Hematopoietic multipotent progenitor cell (in vitro differentiated cells): ENCODE measurements at places on chromosomes 1 and 21.

GRCh38 chr1:69639159-69639558, 71.4 kb downstream of the LRRC7 start:
- no peak for DNase-seq

DNA sequence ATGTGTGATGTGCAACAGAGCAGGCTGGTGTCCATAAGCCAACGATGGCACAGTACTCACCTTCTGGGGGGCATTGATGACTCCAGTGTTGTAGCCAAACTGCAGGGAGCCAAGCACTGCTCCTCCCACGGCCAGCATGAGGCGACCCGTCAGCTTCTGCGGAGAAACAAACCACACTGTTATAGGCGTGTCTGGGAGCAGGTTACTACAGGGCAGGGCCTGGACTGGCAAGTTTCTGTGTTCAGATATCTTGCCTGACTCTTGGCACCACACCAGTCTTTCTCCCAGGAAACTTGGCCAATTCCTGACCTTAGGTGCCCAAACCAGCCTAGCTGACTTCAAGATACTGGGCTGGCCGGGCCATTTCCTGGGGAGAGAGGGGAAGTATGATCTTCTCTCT, 15.5 kb downstream of the SLC2A1 start:
- no peak for DNase-seq

GRCh38 chr1:24878775-24879742, 51.0 kb downstream of the RUNX3 start:
- DNase-seq: no peak

DNA sequence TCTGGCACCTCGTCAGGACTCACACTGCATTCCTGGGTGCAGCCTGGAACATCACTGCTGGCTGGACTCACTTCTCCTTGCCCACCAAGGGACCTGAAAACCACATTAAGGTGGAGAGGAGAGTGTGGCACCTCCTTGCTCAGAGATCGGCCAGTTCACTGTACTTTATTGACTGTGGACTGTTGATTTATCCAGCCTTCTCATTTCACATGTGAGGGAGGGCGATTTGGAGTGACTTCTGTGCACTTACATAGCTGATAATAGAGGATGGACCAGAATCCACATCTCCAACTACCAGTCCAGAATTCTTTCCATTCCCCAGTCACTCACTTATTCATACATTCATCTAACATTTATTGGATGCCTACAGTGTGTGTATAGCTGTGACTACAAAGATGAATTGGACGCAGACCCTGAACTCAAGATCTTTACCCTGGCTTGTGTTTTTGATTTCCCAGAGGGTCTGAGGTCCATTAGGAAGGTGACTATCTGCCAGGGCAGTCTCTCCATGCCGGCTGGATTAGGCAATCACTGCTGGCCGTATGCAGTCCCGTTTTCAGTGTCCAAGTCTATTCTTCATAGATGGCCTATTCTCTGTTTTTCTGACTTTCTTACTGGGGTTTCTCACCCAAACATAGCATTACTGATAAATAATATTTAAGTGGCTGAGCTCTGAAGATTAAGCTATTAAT, 233.5 kb upstream of the SGIP1 start:
- DNase-seq: no peak

DNA sequence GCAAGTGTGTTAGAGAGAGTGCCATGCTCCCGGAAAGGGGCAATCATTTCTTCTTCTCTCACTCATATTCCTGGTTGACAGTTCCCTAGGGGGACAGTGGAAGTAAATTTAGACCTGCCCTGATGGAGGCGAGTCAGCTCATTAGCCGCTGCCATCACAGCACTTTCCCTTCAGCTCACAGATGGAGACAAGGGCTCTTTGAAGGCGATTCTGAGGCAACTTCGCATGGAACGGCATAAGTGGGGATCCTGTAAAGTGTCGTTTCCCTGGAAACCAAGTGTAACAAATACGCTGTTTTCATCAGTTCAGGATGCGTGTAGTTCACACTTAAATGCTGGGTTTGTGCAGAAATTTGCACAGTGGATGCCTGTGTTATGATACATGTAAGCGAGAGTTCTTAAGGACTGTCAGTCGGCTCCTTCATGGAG, 114.5 kb upstream of the TMPRSS15 start:
- DNase-seq: no peak

DNA sequence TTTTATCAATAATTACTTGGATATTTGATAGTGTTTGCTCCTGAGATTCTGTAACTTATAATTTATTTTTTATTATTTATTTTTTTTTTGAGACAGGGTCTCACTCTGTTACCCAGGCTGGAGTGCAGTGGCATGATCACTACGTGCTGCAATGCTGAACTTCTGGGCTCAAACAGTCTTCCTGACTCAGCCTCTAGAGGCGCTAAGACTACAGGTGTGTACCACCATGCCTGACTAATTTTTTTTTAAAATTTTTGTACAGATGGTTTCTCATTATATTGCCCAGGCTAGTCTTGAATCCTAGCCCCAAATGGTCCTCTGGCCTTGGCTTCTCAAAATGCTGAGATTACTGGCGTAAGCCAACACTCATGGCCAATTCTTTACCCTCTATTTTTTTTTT, 845.5 kb upstream of the ADGRL4 start:
- DNase-seq: no peak

- no peak for DNase-seq
These were observed 56.0 kb downstream of the OLFML3 start for GRCh38 chr1:114035304-114035700.

DNA sequence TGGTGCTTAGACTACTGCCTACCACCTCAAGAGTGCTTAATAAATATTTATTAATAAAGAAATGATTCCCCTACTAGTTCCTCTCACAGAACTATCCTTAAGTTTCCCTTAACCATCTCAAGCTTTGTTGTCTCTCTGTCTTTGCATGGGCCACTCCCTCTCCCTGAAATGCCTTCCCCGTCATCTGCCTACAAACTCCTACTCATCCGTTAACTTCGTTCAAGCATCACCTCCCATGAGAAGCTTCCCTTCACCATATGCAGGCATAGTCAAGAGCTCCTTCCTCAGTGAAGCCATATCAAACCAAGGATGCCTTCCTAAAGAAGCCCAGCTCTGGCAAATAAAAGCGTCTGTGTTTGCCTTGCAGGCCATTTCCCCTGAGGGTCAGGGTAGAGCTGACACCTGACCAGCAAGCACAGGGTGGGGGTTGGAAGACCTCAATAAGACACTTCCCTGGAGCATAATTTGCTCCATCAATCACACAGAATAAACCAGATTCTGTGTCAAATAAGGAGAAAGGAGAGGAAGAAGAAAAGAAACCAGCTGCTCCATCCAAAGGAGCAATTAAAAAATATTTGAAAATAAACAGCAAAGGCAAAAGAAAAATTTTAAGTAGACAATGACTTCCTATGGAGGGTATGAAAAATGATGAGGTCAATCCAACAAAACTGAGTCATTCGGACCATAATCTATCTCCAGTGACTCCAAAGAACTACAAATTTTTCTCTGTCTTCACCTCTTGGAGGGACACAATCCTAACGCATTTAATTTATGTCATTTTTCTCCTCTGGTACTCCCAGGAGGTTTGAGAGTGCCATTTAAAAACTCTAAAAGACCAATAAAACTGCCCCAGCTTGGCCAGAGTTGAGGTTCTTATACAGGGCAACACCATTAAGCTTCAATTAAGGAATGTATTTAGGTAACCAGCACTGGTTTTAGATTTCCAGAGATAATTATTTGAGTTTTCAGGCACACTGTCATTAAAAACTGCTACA, 303.6 kb downstream of the KCNH1 start:
- DNase-seq: no peak
